Foreskin keratinocyte (primary cell): ENCODE measurements at places on chromosomes 1 and 21.

- no peak for DNase-seq
These were observed 31.4 kb upstream of the KAZN start for GRCh38 chr1:14567056-14567455.

- no peak for DNase-seq
These were observed 24.0 kb downstream of the FNBP1L start for GRCh38 chr1:93471911-93472310.

DNA sequence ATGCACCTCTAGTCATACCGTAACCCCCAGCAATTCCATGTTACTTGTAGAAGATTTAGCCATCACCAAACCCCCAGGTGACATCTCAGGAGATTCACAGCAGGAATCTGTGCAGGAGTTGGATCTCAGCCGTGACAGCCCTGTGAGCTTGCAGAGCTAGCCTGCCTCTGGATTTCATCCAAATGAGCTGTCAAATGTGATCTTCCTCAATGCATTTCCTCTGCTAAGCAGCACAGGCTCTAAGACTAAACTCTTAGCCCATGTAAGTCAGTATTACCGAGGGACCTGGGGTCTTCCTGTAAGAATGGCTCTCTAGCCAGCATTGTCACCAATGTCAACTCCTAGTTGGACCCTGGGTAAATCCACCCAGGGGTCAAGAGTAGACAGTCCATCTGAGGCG lies 41.7 kb downstream of the UMODL1 start:
- no peak for DNase-seq

DNA sequence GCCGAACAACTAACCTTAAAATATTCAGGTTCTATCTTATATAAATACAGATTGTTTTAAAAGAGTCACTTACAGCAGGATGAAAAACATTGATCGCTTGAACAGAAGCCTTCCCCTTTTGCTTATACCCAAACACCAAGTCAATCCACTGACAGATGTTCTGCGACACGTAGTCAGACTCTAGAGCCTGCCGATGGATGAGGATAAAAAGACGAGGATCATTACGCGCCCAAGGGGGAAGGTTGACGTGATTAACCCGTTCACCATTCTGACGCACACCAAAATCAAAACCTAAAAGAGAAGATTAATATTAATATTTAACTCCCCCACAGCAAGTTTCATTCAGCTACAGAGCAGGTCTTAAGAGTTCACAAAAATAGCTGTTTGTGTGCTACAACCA lies 59.4 kb upstream of the GNG4 start:
- peak; percentile 5 for DNase-seq

DNA sequence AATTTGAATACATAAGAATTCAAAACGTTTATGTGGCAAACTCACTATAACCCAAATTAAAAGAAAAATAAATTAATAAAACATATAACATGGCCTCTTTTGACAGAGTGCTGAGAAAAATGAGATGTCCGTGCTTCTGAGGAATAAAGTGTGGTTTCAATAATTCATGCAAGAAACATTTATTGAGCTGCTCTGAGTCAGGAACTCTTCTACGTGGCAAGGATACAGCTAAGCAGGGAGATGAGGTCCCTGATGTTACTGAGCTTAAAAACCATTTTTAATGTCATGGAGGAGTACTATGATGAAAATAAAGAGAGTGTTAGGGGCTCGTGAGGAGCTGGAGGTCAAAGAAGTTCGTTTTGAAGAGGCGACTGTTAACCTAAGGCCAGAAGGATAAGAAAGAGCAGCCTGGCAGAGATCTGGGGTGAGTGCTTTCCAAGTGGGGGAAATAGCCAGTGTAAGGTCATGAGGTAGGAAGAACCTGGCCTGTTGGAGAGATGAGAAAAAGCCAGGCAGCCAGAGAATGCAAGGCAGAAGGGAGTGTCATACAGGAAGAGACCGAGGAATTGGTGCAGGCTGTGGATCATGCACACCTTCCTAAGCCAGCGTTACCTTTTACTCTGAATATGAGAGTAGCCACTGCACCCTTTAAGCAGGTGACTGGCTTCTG lies 182.2 kb upstream of the DUSP10 start:
- no peak for DNase-seq

DNA sequence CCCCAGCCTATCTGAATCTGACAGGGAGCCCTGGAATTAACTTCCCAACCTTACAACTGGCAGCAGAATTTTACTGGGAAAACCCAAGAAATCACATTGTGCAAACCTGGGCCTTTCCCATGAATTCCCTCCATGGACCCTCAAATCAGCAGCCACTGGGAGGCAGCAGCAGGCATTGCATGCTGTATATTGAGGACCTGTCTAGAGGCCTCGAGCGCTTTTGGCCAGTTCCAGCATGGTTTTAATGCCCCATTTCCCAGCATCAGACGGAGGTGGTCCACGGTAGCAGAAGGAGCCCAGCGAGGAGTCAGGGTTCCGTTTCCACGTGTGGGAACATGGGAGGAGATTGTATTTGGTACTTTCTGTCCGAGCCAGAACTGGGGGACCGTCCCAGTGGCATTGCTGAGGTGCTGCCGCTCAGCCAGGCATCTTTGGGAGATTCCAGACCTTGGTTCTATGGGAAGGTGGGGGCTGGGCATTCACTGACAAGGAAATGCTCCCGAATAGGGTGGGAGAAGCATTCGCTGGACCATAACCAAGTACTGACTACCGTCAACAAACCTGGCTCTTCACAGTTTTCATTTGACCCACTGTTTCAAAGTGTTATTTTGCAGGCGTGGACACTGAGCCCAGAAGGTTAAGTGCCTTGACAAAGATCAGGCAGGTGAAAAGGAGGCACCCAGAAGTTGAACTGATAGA lies 15.9 kb downstream of the BMP8A start:
- DNase-seq: no peak

DNA sequence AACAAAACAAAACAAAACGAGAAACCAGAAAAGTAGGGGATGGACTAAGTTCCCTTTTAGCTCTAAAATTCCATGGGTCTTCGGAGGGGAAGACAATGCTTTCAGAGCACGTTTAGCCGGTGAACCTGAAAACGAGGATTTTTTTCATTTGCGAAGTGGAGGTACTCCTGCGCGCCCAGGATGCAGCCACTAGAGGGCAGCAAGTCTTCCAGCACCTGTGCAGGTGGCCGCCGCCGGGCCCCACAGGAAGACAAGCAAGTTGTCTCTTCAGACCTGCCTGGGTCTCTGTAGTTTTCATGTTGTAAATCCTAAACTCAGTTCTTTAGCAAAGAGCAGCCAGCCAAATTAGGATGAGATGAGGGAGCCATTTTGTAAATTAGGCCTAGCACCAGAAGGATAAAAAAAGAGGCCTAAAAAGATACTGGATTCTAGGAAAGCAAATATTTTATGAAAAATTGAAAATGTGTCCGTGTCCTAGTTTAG lies 17.7 kb upstream of the SNX27 start:
- no peak for DNase-seq

GRCh38 chr21:15797577-15798363 lies 68.0 kb downstream of the USP25 start:
- DNase-seq: no peak

DNA sequence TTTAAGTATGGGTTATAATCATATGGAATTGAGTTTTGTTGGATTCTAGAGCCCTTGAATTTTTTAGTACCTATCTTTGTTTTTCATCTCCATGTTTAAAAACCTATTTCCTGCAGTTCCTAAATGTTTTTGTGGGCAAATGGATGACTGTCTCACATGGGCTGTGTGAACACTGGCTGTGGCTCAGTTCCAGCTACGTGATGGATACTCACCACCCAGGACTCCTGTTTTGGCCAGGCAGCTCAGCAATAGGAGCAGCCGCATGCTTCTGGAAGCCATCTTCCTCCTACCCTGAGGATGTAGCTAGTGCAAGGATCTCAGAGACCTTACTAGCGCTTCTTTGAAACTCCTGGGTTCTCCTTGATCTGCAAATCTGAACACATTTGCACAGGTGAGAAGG lies 2.8 kb downstream of the REG4 start:
- DNase-seq: no peak

- peak; percentile 54 for DNase-seq
These were observed 72.8 kb downstream of the NRIP1 start for GRCh38 chr21:14991957-14992356.

- no peak for DNase-seq
These were observed 18.1 kb upstream of the PTTG1IP start for GRCh38 chr21:44891631-44892031.

GRCh38 chr21:14560555-14560954 lies 14.4 kb upstream of the SAMSN1 start:
- no peak for DNase-seq

DNA sequence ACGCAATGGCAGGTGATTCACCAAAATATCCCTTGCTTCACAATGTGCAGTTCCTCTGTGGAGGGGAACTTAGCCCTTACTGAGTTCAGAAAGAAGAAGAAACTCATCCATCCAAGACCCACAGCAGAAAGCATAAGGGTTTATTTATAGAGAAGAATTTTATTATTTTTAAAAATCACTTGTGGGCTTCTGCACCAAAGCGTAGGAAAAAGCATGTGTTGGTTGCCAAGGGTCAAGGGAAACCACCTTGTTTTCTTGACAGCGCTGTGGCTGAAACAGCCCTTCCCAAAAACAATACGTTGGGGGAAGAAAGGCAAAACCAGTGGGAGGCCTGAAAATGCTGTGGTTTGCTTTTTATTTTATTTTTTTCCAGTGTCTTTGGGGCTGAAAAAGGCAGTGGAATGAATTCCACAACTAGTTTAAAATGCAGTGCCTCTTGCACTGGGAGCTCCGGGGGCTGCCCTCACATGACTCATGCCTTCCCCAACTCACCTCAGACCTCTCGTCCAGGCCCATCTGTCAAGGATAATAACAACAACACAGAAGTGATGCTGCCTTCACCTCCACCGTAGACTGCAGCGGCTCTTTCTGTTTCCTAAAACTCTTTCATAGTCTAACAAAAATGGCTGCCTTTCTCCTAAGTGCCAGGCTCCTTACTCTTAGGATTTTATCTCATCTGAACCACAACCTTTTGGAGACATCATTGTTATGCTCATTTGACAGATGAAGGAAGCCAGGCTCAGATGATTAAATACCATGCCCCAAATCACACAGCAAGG lies 224.2 kb upstream of the JUN start:
- DNase-seq: no peak

DNA sequence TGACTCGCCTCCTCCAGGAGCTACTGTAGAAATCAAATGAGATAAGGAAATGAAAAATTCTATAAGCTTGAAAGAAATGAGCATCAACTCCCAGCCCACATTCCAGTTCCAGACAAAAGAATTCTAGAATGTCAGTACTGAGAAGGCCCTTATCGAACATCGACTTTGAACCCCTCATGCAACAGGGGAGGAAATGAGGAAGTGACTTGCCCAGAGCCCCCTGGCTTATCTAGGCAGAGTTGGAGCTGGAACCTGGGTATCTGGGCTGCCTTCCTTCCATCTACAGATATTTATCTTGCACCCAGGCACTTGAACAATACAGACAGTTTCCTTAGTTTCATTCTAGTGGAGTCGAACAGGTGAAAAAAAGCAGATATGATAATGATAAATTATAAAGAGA lies 22.3 kb downstream of the MECR start:
- DNase-seq: no peak

DNA sequence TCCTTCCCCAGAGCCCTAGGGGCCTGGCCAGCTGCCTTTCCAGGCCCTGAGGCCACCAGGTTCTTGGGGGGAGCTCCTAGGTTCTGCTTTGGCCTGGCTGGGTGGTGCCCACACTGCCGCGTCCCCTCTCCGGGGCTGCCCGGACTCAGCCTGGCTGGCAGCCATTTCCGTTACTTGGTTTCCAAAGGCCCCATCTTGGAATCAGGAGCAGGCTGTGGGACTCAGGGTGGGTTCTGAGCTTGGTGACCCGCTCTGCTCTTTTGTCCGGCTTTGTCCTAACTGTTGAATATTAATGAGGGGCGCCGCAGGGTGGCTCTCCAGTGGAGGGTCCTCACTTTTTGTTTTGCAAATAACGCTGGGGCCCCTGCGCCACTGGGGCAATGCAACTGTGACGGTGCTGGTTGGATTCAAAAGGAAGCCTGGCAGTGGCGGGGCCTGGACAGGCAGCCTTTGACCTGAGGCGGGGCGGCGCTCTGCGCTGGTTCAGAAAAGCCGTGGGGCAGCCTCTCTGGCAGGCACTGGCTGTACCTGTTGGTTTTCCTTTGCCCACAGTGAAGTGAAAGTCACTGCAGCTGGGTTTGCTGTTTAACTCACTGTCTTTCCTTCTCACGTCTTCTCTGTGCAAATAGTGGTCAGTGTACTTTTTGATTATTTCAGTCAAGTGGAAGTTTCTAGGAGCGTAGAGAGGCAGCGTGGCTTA lies 20.2 kb downstream of the SKI start:
- DNase-seq: no peak

DNA sequence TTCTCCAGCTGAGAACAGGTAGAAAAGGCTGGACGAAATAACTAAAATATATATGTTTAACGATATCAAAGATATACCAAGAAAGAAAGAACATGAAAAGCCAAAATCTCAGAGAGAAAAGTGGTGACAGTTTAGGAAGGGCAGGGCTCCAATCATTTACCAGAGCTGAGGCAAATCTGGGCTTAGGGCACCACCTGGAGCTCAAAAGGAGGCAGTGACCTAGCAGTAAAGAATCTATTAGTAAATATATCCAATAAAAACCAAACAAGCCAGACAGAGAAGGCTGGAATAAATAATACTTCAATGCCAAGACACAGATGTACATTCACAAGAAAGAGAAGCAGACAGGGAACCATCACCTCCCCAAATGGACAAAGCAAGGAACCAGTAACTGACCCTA lies 43.5 kb downstream of the CHIA start:
- DNase-seq: no peak

- DNase-seq: no peak
These were observed 2.5 kb upstream of the TRAPPC3 start for GRCh38 chr1:36151845-36152203.

DNA sequence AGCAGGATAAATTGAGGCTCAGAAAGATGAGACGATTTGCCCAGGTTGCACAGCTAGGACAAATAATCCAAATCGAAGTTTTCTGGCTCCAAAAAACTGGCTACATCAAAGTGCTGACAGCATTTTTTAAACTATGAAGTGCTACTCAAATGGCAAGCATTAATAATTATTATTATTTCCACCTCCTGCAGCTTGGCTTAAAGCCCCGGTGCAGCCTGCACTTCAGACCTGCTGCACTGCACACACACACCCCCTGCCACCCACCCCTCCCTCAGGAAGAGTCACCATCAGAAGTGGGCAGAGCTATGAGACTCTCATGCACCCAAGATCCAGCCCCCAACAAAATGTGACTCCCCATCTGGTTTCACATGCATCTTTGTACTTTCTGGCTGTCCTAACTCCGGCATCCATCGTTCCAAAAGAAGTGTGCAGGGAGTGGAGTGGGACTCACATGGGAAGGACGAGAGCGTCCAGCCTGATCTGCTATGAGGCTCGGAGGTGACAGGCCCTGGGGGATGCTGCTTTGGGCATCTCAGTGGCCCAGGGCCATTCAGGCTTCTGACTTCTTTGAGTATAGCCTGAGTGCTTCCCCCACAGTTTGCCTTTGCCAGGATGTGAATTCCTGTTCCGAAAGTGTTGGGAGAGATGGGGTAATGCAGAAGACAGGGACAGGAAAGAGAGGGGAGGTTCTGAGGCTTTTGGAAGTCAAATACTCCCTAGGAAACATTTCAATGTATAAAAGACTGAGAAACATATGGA lies 65.0 kb upstream of the FAM20B start:
- no peak for DNase-seq

DNA sequence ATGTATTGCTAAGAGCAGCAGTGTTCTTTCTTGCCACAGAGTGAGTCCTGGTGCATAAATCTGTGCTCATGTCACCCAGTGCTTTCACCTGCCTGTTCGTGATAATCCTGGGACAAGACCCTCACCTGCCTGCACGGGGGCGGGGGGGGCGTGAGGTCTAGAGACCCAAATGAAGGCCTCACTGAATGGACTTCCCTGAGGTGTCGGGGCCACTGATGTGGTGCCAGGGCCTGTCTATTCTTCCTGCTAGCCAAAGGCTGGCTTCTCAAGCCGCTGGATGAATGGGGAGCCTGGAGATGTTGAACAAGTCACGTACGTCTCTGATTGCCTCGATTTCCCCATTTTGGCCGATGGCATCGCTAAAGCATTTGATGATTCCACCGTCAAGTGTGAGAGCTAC lies 118.8 kb upstream of the IRF2BP2 start:
- DNase-seq: no peak
